ENCODE measurements at places on chromosomes 2 and 18. TPM values are rescaled to one million over a fixed set of nuclear protein-coding genes. Genes with fewer than 3 reads are reported as not detected.

Gene CCDC142
- total RNA-seq: 12.1 TPM

Gene MDH1B
- total RNA-seq: not detected

Gene DAW1
- total RNA-seq: 0.26 TPM

Gene GPAT2
- 0.26 TPM for total RNA-seq

Gene SULT1C2
- total RNA-seq: not detected

All from bronchial epithelial cell (primary cell).